ENCODE measurements at places on chromosomes 4 and X.
A peak's percentile ranks its signal among the peaks of the same experiment; 100 is the strongest.

DNA sequence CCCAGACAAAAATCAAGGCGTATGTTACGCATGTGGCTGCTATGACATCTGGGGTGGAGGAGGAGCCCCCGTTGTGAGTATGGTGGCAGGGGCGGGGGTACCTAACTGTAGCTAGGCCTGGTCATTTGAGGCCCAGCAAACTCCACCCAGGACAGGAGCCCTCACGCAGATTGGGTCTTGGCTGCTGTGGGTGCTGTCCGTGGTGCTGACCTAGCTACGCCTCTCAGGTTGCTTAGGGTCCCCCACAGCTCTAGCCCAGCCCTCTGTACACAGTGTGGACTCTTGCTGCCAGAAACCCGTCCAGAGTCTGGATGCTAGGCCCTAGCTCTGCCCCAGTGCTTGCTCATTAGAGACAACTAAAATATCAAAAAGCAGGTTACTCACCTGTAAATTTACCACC is 146.7 kb upstream of the PSAPL1 start:
- DNase-seq = peak; percentile 71

- no peak for DNase-seq
These were observed 366.5 kb downstream of the FAT4 start for GRCh38 chr4:125681240-125681639.

DNA sequence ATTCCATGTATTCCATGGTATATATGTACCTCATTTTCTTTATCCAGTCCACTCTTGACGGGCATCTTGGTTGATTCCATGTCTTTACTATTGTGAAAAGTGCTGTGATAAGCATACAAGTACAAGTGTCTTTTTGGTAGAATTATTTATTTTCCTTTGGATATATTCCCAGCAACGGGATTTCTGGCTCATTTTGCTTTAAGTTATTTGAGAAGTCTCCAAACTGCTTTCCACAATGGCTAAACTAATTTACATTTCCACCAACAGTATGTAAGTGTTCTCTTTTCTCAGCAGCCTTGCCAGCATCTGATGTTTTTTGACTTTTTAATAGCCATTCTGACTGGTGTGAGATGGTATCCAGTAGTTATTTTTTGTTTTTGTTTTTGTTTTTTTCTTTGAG is 17.6 kb upstream of the FAT4 start:
- DNase-seq = no peak

DNA sequence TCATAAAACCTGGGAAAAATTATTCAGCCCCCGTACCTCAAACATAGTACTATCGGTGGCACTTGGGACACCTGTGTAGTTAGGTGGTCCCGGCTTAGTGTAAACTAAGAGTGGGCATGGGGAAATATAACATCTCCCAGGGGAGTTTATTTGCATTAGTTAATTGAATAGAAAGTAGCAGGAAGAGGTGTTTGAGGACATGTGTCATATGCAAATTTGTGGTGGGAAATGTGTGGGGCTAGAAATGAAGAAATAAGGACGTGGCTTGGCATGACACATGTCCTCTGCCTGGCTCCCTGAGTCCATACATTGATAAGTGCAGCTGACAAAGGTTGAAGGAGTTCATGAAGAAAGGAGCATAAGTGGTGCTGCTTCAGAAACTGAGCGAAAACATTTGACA is 483.6 kb downstream of the SH2D1A start:
- no peak for DNase-seq

- no peak for DNase-seq
These were observed 230.6 kb downstream of the PTTG2 start for GRCh38 chr4:38190717-38191178.

GRCh38 chr4:80058740-80059139 is 14.3 kb downstream of the ANTXR2 start:
- DNase-seq = no peak
